Right ventricle myocardium superior (tissue), 1 donor: ENCODE measurements at places on chromosomes 1 and 21. TPM values are rescaled to one million over a fixed set of nuclear protein-coding genes. Genes with fewer than 3 reads are reported as not detected.

DNA sequence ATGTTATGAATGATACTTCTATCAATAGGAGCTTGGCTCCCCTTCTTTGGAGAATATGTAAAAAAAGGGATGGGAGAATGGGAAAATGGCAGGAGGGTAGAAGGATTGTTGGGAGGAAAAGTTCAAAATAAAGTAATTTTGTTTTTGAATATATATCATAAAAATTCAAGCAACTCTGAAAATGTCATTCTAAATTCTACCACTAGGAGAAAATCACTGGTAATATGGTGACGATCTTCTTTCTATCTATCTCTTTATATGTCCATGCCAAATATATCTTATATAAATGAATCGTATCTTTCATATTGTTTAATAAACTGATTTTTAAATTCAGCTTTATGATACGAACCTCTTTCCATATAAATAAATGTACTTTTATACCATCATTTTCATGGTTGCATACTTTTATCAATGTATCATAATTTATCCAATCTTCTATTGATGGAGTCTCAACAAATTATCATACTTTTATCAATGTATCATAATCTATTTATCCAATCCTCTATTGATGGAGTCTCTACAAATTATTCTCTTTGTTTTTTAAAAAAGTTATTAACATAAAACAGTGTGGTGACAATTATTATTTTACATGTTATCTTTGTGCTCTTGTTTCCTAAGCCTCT, 73.7 kb upstream of the MARK1 start:
- DNase-seq = no peak

Gene PPIAL4G
- not detected for total RNA-seq

Gene ADGRL4
- total RNA-seq = 18.3 TPM

DNA sequence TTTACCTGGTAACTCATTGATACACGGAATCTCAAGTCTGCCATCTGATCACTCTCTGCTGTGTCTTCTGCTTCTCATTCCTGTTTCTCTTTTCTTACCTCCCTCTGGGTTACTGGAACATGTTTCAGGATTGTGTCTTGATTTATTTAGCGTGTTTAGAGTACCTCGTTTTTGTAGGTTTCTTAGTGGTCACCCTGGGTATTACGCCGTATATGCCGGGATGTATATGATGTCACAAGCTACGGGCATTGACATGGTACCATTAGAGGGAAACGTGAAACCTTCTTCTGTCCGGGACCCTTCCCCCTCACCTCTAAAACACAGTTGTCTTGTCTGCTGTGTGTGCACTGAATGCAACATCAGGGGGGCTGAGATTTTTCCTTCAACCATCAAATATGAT, 2.8 kb downstream of the ACTRT2 start:
- DNase-seq = no peak

Gene TRIM46
- total RNA-seq = 0.08 TPM
